ENCODE measurements at places on chromosomes 3 and 15.
A peak's percentile ranks its signal among the peaks of the same experiment; 100 is the strongest.

DNA sequence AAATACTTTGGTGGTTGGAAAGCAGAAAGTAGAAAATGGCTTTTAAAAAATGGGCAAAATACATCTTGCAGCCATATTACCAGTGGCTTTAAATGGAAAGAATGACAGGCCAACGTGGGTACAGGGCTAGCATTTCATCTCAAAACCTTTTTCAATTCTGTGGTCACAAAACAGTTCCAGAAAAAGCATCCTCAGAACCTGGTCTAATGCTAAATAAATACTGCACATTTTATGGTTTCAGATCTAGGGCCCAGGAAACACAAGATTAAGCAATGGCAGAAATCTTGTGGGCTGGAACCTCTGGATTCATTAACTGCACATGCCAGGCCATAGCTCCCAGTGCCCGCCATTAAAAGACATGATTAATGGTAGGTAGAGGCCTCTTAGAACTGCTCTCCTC, 470.2 kb upstream of the RASGRP1 start:
- DNase-seq = no peak

- DNase-seq = peak; percentile 78
These were observed 47.0 kb upstream of the SELENOK start for GRCh38 chr3:53938645-53939044.

GRCh38 chr15:47384341-47384740, 333.0 kb upstream of the SEMA6D start:
- DNase-seq = peak; percentile 35

GRCh38 chr15:40243126-40243810, 4.4 kb downstream of the PAK6 start:
- DNase-seq = no peak

DNA sequence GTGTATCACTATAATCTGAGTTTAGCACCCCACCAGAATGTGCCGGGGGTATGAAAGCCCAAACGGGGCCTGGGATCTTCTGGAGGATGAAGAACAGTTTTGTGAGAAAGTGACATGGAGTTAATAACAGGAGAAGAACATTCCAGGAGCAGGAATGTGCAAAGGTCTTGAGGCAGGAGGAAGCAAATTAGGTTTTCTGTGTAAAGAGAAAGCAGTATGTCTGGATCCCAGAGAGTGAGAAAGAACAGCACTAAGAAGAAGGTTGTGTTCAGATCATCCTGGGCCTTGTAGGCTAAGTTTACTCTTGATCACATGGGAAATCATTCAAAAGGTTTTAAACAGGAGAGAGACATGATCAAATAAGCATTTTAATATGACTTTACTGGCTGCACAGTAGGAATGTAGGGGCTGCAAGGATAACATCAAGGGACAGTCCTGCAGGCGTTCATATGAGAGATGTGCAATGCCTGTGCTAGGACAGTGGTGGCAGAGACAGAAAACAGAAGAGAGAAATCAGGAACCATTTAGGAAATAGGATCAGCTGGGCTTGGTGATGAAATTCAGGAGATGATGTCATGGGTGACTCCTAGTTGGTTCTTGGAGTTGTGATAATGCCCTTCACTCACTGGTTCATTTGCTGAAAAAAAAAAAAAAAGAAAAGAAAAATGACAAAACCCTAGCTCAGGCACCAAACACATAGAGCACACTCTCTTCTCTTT, 113.5 kb downstream of the TNIK start:
- DNase-seq = no peak

GRCh38 chr3:119779731-119780383, 2.0 kb upstream of the NR1I2 start:
- no peak for DNase-seq

- no peak for DNase-seq
These were observed 37.7 kb upstream of the TMEM45A start for GRCh38 chr3:100454677-100455076.

DNA sequence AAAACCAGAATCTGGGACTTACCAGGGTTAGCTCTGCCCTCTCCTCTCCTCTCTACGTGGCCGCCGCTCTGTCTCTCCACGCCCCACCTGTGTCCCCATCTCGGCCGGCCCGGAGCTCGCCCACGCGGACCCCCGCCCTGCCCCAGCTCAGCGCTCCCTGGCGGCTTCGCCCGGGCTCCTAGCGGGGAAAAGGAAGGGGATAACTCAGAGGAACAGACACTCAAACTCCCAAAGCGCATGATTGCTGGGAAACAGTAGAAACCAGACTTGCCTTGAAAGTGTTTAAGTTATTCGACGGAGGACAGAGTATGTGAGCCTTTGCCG, 5.4 kb downstream of the ISL2 start:
- no peak for DNase-seq

DNA sequence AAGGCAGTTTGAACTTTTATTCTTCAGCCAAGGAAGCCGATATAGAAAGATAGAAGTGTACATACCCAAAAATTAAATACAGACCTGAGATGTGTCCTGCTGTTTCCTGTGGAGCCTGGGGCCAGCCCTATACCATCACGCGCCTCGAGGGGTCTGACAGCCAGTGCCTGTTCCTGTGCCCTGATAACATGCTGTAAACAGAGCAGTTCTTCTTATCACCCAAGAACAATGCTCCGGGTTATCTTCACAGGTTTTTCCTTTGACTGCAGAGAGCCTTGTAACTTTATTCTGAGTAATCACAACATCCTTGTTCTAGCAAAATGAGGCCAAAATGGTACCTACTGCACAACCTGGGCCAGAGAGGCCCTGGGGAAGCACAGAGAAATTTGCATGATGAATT, 289.7 kb upstream of the CHRM5 start:
- no peak for DNase-seq

DNA sequence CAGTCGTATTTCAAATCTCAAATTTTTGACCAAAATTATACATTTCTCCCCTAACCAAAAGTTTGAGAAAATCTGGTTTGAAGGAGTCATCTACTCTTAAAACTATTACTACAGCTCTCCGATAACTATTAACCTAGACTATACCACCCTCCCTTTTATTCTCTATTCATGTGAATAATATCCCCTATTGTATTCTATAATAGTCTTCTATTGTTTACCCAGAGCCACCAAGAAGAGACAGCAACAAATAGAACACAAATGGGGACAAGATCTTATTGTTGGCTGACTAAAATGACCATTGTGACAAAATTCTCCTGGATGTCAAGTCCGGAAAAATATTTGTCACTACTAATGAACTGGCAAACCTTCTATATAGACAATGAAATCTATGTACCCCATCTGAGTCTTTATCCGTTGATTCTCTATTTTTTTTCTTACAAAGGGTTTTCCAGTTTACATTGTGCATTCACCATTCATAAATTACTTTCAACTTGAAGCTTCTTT, 618.0 kb downstream of the CADM2 start:
- no peak for DNase-seq

- DNase-seq = no peak
These were observed 70.2 kb upstream of the ZBTB20 start for GRCh38 chr3:115217292-115217677.

GRCh38 chr3:60101621-60102020, 1051.8 kb upstream of the CFAP20DC start:
- DNase-seq = no peak

DNA sequence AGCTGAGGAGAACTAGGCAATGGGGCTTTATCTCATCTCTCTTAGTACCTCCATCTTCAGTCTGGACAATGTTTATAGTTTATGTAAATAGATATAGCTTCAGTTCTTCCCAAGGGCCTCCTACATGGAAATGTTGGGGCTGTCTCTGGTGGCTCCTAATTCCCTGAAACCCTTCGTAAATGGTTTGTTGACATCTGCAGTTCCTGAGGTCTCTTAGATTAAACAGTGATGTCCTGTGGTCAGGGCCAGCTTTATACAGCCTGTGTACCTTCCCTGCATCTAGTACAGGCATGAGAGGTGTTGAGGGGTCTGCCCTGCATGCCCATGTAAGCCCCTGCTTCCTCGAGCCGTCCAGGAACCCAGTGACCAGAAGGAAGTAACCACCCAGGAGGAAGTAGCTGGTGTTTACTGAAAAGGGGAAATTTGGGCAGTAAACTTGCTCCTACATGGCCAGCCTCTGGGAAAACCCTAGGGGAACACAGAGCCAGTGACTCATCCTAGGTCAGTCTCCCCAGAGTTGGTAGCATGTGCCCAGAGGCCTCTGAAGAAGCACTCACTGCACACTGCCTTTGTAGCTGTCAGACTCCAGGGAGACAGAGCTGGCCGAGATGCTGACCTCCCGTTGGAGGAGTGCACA, 4.7 kb upstream of the TBC1D2B start:
- no peak for DNase-seq

DNA sequence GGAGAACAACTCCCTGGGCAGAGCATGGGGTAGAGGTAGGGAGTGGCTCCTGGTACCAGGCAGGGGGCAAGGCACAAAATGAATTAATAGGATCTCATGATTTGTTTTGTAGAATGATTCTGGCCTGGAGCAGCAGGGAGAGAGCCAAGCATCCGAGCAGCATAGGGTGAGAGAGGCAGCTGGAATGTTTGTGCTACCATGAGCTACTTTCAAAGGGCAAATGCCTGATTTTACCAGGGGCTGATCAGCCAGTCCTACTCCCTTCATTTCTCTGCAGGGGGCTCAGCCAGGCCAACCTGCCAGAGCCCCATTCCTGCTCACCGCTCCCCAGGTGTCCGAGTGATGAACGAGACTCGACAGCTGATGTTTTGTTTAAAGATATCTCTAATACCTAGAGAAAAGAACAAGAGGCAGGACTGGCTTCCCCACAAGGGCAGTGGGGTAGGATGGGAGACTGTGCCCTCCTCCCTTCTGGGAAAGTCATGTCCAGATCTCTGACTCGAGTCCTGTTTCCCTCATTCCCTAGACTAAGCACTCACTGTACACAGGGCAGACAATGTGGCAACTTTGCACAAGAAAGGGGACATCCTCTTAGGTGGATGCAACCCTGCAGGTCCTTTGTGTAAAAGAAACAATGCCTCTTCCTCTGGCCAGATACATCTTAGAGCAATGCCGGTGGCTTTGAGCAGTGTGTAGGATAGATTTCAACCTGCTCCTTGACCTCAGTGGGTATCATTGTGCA, 12.9 kb downstream of the DUOX2 start:
- DNase-seq = peak; percentile 31

DNA sequence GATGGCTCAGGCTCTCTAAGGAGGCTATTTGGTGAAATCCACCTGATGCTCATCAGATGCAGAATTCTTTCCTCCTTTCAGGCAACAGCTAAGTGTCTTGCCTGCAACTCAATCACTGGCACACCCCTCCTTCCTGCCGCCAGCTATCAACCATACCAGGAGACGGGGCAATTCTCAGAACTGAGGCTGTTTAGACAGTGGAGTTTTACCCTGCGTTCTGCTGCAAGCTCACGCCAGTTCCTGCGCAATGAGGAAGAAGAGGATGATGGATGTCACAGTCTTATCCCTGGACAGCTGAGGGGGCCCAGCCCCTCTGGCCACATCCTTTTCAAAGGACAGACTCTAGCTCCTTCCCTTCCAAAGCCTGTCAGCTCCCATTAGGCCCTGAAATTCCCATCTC, 7.0 kb upstream of the MANF start:
- DNase-seq = no peak

DNA sequence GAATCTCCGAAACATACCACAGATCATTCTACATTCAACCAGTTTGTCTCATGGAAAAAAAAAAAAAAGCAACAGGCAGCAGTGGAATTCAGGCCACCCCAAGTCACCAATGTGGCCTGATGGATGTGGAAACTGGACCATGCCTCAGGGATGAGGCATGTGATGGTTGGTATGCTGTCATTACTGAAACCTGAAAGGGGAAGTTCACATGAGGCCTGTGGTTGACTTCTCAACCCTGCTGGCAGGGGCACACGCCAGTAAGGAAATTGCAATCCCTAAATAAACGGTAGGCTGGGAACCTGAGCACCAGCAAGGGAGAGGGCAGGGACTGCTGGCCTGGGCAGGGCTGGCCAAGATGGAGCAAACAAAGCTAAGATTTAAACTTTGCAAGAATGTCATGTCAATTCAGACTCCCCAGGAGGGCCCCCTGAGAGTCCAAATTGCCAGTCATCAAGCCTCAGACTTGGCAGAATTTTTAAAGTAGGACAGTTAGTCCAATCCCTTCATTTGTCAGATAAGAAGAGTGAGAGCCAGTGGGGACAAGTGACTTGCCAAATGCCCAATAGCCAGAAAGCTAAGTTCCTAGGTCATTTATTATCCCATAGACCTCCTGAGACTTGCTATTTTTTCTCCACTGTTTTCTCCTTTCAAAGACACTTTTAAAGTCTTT, 310.4 kb downstream of the ERC2 start:
- no peak for DNase-seq

- no peak for DNase-seq
These were observed 20.4 kb downstream of the BTBD1 start for GRCh38 chr15:83046558-83047127.

- DNase-seq = no peak
These were observed 335.9 kb downstream of the THSD4 start for GRCh38 chr15:71451130-71451529.

- DNase-seq = no peak
These were observed 161.5 kb upstream of the KBTBD8 start for GRCh38 chr3:66836363-66837152.

- DNase-seq = no peak
These were observed 72.9 kb upstream of the OXTR start for GRCh38 chr3:8842293-8842692.

GRCh38 chr3:133578548-133579191, 5.2 kb downstream of the CDV3 start:
- DNase-seq = peak; percentile 45

- DNase-seq = no peak
These were observed 199.7 kb upstream of the CHRNA7 start for GRCh38 chr15:31830591-31830990.

DNA sequence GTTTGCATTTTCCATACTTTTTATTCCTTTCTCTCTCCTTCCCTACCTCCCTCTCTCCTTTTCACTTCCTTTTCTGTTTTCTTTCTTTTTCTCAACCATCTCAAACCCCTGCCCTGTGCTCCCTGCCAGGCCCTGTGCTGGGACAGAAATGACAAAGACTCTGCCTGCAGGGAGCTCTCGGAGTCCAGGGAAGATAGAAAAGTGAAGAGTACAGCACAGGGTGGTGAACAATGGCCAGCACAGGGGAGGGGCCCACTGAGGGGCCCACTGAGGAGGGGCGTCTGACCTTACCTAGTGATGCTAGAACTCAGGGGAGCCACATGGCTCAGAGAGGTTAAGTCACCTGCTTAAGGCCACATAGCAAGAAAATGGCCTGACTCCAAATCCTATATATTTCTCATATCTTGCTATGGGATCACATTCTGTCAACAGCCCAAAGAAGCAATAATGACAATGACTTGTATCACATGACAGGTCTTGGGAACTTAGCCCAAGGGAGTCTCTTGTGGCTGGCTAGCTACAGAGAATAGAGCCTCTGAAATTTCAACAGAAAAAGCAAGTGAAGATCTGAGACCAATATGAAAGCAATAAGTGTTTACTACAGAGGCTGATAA, 44.3 kb upstream of the ATP2B2 start:
- DNase-seq = no peak

- DNase-seq = no peak
These were observed 14.9 kb downstream of the SMAD3 start for GRCh38 chr15:67080118-67080899.

DNA sequence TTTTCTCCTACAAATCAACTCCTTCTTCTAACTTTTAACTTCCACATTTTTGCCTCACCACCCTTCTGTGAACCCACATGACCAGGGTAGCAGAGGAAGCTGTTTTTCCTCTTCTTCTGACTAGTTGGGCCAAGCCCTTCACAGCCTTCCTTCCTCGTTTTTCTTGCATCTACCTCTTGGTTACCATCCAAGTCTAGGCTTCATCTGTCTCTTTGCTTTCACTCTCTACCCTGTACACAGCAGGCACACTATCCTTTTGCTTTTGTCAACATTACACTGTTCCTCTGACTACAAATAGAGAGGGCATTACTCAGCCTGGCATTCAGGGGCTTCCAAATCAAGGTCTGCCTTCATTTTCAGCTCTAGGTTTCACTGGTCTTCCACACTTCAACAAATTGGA, 22.0 kb downstream of the SLC9A9 start:
- no peak for DNase-seq
